ENCODE measurements at places on chromosomes 3 and 15.

DNA sequence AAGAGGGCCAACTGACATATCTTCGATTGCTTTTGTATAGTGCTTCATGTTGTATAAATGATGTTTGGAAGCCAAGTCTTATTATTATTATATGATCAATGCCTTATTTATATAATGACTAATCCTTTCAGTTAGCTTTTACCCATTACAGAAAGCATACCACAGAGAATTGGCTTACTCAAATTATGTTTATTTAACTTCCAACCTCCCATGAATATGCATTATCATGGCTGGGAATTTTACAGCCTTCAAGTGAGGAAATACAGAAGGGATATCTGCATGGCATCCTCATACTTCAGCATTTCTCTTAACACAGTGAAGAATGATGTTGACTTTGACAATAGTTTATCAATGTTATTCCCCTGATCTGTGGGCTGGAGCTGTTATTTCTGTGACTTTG lies 225.9 kb upstream of the GAP43 start:
- no peak for DNase-seq

- DNase-seq: no peak
These were observed 607 bp upstream of the IMP3 start for GRCh38 chr15:75640483-75641178.

- DNase-seq: no peak
These were observed 124.5 kb downstream of the PEAK1 start for GRCh38 chr15:77295446-77295845.

GRCh38 chr3:52350416-52350815 lies 34.3 kb downstream of the DNAH1 start:
- DNase-seq: no peak

DNA sequence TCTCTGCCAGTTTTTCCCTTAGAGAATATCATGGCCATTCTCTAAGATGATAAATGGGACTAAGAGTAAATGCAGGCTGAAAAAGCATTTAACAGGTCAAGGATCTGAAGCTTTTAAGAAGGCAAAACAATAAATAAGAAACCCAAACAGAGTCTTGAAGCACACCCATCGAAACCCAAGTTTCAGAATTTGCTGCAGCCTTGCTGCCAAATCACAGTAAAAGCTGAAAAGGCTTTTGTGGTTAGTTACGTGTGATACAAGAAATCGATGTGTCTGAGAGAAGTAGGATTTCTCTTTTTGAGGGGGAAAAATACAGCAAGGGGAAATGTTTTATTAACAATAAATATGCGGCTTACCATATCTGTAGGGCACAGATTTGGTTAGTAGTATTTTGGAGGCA lies 92.0 kb downstream of the IGF1R start:
- DNase-seq: no peak

DNA sequence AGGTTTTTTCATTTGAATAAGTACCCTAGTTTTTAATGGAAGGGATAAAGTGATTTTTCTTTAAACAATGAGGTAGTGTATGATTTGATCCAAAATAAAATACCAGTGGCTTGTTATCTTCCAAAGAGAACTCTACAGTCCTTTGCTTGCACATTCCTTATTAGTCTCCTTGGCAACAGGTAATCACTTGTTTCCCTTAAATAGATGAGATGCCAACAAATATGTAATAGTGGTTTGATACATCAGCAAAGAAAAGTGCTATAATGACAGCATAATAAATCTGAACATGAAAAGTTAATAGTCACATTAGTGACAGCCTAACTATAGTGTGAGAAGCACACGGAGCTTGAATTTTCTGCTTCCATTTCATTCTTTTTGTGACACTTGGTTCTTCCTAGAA lies 360.2 kb downstream of the ZNF385D start:
- DNase-seq: no peak

DNA sequence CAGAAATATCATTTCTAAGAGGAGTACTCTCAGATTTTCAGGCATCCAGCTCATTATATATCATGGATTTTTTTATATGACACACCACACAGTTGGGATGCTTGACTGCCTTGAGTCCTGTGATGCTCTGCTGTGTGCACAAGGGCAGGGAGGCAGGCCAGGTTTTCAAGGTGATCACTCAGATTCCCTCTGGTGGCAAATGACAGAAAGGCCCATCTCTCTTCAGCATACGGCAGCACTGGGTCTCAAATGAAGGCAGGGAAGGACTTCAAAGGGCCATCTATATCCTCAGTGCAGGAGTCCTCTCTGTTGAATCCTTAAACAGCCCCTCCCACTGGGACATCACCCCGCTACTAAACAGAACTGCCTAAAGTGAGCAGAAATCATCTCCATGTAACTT lies 54.8 kb upstream of the MYO5C start:
- DNase-seq: no peak

DNA sequence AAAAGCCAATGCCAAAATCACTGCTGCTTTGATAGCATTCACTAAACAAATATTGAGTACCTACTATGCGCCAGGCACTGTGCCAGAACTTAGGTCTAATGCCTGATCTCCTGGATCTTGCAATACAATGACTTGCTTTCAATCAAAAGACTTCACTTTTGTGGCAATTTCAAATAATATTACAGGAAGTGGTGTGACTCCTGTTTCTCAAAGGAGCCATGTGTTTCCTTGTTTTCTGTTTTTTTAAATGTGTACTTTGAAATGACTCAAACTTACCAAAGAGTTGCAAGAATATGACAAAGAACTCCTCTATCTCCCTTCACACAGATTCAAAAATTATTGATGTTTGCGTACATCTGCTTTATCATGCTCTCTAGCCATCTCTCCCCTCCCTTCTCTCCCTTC lies 18.3 kb downstream of the OSBPL10 start:
- DNase-seq: no peak

DNA sequence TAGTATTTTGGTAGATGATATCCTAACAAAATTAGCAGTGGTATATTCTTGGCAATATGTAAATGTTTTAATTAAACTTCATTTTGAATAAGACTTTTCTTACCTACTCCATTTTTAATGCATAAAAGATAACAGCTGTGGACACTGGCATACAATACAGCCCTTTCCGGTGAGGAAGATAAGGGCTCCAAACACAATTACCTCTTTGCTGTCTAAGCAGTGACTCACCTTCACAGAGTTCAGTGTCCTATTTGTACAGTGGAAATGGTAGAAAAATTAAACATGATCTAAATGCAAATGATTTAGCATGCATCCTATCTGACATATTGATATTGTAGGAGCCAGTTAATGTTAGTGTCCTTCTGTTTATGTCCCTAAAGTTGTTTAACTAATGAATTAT lies 969.4 kb downstream of the PLOD2 start:
- no peak for DNase-seq

- DNase-seq: no peak
These were observed 84.3 kb upstream of the ARL6 start for GRCh38 chr3:97680210-97680609.

DNA sequence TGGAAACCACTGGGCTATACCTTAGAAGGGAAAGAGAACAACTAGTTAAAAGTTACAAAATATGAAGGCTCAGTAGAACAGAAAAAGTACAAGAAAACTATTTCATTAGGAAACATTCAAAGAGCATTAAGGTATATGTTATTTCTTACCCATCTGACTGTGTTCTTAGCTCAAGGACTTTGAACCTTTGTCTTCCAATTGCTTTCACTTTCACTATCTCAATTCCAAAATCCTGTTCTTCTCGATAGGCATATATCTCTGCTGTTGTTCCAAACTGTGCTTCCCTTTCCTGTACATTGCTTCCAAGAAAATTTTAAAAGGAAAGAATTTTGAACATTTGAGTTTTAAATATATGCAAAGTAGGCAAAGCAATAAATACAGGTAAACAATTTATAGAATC lies 6.9 kb downstream of the CRBN start:
- DNase-seq: no peak

GRCh38 chr15:39585871-39586301 lies 5.0 kb downstream of the THBS1 start:
- DNase-seq: no peak

DNA sequence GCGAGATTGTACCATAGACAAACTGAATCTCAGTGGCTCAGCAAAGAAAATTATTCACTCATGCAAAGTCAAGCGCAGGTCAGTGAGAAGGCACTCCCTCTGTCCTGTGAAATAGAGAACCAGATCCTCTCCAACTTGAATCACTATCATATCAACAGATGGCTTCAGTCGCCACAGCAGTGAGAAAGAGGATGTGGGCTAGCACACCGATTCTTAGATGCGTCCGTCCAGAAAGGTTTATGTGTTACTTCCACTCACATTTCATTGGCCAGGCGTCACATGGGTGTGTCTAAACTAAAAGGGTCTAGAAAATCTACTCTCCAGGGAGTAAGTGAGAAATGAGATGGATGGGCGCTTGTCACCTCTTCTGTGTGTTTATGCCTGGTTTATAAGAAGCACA lies 141.6 kb upstream of the KBTBD8 start:
- DNase-seq: no peak

DNA sequence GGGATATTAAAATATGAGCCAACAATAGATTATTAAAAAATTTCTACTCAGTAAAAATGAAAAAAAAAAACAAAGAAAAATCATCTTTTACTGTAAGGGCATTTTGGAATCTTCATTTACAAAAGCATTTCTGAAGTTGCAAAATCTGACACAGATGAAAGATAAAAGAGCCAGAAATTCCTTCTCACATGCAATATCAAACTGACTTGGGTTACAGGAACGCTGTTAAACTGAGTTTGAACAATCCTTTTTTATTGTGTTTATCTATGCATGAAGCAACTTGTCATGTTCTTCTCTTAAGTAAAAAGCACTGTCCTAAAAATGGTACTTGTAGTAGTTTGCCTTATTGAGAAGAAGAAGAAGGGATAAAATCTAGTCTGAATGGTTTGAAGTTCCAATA lies 468.5 kb upstream of the KCNMB2 start:
- no peak for DNase-seq

DNA sequence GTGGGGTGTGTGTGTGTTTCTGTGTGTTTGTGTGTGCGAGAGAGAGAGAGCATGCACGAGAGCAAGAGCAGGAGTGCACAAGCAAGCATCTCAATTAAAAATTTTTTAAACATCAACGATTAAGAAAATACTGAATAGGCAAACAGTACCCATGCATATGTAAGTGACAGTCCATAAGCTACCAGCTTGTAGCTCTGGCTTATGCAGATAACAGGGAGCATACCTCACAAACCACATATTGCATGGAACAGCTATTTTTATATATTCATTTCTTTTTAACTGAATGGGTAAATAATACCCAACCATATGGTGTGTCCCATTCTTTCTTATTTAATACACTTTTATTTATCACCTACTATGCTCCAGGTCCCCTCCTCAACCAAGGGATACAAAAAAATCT lies 234.5 kb downstream of the KBTBD8 start:
- DNase-seq: no peak

GRCh38 chr3:106814231-106814630 lies 563.0 kb upstream of the CCDC54 start:
- DNase-seq: no peak

GRCh38 chr15:93110502-93111040 lies 21.6 kb upstream of the RGMA start:
- DNase-seq: no peak

All from H4 (cell line).